CD4-positive, alpha-beta T cell treated with Interleukin-6 at 100 ng/mL for 8 hours (primary cell): ENCODE measurements at places on chromosomes 13 and 19.

- no peak for DNase-seq
Observed at GRCh38 chr19:16899566-16900075, 10.8 kb downstream of the F2RL3 start.

GRCh38 chr19:46785980-46786235, 2.5 kb downstream of the SLC1A5 start:
- no peak for DNase-seq

DNA sequence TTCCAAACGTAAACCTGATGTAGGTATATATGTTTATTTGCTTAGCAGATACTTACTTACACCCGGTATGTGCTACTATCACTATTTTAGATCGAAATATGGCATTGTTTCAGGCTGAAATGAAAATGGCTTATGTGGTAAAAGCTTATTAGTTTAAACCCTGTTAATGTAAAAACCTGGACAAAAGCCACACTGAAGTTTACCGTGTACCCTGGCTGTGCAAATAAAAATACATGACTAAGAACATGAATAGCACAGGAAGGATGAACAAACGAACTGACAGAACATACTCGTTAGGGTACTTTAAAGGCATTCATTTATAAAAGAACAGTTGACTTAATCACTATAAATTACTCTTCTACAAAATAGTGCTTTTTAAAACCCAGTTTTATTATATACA, 6.6 kb downstream of the CLDN10 start:
- no peak for DNase-seq

GRCh38 chr13:27955014-27955591, 14.0 kb downstream of the CDX2 start:
- no peak for DNase-seq

DNA sequence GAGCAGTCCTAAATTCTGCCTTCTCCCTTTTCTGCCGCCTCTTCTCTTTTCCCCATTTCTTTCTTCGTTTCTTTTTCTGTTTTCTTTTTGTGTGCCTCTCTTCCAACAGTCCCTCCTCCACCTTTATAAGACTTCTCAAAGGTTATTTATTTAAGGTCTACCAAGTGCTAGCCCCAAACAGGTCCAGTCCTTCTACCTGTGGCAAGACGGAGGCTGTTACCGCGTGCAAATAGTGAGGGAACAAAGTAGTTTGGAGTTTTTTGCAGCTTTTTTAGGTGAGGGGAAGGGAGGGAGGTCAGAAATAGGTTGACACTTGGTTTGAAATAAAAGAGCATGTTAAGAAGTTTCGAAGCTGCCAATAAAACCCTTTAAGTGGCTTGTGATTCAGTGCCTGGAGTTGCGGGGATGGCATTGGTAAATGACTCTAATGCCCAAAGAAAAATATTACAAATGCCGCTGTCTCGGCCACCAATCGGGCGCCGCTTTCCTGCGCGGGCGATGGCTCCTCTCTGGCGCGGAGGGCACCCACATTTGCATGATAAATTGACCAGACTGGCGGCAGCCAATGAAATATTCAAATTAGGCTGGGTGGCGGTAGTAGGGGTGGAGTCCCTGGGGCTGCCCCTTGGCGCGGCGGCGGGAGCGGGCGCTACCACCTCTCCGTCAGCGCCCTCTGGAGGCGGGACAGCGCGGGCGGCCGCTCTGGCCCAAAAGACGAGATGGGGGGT, 7.5 kb upstream of the TSHZ3 start:
- peak; percentile 43 for DNase-seq

- DNase-seq, result peak; percentile 82
Observed at GRCh38 chr19:7340959-7341837, 7.5 kb upstream of the ARHGEF18 start.

DNA sequence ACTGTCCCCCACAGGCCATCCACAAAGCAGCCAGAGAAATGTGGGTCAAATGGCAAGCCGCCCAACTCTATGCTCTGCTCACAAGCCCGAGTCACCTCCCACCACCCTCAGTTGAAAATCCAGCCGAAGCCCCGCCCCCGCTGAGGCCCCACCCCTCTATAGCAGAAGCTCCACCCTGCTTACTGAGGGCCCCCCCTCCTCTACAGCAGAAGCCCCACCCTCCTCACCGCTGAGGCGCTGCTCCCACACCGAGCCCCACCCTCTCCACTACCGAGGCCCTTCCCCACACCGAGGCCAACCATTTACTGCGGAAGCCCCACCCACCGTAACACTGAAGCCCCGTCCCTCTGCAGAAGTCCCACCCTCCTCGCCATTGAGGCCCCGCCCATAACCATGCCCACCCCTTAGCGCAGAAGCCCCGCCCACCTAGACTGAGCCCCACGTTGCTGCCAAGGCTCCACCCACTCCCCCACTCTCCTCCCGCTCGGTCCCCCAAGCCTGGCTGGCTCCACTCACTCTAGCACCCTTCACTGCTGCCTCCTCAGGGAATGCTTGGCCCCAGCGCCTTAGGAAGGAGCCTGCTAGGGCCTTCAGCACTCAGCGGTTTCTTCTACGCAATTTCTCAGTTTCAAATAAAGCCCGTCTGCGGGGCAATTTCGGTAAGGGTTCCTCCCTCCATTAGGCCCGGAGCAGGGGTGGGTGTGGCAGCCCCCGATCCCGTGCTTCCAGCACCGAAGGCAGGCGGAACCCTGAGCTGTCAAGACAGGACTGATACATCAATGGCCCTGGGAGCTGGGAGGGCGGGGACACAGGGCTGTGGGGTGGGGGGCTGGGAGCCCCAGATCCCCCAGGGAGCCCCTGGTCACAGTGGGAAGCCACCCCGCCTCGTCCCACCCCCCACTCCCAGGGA, 9.0 kb upstream of the MYDGF start:
- DNase-seq, result no peak

GRCh38 chr19:10379880-10380312, 476 bp downstream of the TYK2 start:
- DNase-seq, result no peak

- DNase-seq, result no peak
Observed at GRCh38 chr13:50941146-50941545, 31.6 kb downstream of the RNASEH2B start.
